NCI-H146 (cell line): ENCODE measurements at places on chromosomes 12 and 14.
A peak's percentile ranks its signal among the peaks of the same experiment; 100 is the strongest.

GRCh38 chr14:87686746-87687145, 306.2 kb downstream of the GALC start:
- no peak for DNase-seq

DNA sequence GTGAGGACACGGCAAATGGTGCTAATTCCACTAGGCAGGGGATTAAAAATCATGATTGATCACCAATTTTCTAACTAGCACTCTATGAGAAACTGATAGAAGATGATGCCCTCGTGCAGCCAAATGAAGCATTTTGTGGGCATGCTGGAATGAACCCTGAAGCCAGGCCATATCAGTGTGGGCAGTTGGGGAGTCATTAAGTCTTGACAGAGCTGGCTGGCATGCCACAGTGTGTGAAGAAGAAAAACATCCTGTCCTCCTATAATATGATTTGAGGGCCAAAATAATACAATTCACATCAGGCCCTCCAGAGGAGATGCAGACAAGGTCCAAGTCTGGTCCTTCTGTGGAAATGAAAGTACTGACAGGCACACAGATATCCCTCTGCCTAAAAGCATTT, 107.1 kb downstream of the TMTC1 start:
- no peak for DNase-seq

DNA sequence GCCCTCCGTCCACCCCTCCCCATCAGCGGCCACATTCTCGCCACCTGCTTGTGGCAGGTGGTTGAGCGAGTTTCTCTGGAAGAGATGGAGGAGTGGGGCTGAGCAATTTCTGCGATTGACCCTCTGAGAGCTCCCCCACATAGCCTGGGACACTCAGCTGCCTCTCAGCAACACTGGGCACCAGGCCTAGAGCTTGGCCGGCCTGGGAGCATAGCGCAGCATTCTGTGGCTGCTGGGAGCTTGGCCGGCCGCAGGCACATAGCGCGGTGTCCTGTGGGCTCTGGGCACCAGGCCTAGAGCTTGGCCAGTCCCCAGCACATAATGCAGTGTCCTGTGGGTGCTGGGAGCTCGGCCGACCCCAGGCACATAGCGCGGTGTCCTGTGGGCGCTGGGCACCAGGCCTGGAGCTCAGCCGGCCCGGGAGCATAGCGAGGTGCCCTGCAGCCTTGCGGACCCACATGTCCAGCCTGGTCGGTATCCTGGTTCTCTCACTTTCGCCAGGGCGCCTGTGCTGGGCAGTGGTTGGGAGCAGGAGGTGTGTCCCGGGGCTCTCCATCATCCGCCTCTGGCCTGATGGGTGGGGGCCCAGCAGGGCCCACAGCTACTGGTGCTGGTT, 43.8 kb downstream of the LRCOL1 start:
- no peak for DNase-seq

GRCh38 chr12:68686262-68686594, 550 bp upstream of the NUP107 start:
- DNase-seq = no peak

DNA sequence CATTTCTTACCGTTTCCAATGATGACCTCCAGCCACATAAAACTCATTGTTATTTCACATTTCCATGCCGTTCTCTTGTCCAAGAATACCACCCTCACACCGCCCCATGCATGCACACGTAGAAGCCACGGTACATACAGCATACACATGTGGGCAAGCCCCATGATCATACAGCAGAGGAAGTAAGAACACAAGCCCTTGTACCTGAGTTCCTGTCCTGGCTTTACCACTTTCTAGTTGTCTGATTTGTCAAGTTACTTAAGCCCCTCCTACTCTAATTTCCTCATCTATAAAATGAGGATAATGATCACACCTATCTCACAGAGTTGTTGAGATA, 59.9 kb downstream of the DUSP16 start:
- no peak for DNase-seq

DNA sequence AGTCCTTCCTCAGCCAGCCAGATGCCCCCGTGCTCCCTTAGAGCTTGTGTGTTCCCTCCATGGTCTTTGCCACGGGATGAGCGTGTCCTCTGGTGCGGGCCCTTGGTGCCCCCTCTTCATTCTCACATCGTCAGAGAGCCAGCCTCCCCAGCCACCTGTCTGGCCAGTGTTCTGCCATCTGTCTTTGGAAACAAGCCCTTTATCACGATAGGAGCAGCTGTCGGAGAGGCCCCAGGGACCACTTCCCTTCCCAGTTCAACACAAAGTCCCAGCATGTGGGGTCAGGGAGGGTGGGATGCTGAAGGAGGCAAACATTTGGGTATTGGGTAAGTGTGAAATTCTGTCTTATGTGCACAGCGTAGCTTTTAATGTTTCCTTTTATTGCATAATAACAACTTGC, 44.5 kb downstream of the DYNC1H1 start:
- DNase-seq = no peak

DNA sequence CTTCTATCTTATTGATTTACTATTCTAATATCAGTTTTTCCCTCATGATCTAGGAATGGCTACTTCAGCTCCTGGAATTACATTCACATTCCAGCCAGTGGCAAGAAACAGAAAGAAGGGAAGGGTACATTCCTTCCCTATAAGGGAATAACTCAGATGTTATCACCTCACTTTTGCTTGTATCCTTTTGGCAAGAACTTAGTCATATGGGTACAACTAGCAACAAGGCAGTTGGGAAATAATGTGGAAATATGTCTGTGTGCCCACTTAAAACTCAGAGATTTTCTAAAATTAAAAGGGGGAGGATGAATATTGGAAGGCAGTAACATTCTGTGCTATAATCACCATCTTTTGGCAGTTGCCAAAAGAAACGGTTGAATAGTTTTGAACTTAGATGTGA, 85.6 kb downstream of the MSRB3 start:
- no peak for DNase-seq

DNA sequence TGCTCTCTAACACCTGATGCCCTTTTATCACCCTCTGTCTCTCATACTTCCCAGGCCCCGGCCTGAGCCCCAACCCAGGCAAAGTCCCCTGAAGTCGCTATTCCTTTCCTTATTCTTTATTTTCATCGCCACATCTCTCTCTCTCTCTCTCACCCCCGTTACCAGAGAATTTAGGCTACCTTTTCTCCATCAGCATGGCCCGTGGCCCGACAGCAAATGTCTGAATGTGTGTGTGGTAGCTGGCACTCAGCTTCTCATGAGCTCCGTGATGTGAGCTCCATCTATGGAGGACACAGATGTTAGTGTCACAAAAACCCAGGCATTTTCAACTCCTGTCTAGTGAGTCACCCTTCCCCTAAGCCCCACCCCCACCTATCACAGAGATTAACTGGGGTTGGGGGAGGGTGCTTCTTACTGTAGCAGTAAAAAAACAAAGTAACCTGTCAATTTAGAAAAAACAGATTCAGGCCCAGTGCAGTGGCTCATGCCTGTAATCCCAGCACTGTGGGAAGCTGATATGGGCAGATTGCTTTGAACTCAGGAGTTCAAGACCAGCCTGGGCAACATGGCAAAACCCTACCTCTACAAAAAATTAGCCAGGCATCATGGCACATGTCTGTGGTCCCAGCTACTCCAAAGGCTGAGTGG, 53.8 kb downstream of the VCPKMT start:
- DNase-seq = no peak

- no peak for DNase-seq
Observed at GRCh38 chr12:46177025-46177424, 91.8 kb downstream of the SLC38A1 start.

GRCh38 chr12:6539314-6539682, 5.0 kb downstream of the GAPDH start:
- no peak for DNase-seq

DNA sequence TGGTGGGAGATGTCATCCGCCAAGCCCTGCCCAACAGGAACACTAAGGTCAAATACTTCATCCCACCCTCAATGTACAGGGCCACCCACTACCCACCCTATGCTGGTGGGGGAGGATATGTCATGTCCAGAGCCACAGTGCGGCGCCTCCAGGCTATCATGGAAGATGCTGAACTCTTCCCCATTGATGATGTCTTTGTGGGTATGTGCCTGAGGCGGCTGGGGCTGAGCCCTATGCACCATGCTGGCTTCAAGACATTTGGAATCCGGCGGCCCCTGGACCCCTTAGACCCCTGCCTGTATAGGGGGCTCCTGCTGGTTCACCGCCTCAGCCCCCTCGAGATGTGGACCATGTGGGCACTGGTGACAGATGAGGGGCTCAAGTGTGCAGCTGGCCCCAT, 3.5 kb downstream of the B3GNT4 start:
- no peak for DNase-seq

- no peak for DNase-seq
Observed at GRCh38 chr12:22656376-22656775, 31.4 kb downstream of the ETNK1 start.

DNA sequence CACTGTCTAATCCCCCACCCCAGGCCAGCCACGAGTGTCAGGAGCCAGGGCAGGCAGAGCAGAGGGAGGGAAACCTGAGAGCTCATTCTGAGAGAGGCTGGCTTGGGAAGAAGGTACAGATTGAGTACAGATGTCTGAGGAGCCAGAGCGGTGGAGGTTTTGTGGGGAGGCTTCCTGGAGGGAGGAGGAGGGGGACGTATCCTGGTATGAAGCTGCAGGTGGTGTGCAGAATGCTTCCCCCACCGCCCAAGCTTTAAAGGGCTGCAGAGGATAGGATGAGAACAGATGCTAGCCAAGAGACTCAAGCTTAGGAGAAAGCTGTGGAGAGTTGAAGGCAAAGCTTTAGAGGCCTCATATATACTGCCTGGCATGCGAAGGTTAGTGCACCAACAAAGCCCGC, 3.2 kb upstream of the TAMALIN start:
- no peak for DNase-seq

DNA sequence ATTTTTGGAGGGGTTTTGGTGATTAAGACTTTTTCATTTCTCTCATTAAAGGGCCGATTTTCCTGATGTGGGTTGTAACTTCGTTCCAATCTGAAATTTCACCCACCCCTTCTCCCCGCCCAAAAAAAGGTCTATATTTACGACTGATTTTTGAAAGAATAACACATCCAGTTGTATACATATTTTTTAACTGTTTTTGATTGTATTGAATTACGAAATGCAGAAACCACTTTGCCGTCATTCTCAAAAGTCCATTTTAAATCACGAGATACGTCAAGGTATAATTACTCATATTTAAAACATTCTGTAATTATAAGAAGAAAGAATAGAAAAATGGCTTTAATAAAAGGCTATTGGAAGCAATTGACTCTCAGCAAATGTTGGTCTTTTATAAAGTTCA, 520.7 kb downstream of the MED13L start:
- no peak for DNase-seq

DNA sequence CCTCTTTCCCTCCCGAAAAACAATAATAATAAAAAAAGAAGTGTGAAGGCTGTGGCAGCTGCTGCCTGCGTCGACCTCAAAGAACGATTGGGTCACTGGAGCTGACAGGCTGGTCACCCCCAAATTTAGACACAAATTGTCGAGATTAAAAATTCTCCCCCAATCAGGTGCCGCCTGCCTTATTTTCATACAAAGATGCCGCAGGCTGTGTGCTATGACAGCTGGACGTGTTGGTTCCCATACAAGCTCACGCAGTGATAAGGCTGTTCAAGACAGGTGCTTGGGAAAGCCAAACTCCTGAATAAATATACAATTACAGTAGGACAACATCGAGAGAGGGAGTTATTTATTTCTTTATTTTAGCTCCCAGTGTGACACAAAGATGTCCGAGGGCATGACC, 1041.8 kb downstream of the VRK1 start:
- DNase-seq = peak; percentile 37

- no peak for DNase-seq
Observed at GRCh38 chr12:59620326-59620725, 24.5 kb downstream of the SLC16A7 start.

DNA sequence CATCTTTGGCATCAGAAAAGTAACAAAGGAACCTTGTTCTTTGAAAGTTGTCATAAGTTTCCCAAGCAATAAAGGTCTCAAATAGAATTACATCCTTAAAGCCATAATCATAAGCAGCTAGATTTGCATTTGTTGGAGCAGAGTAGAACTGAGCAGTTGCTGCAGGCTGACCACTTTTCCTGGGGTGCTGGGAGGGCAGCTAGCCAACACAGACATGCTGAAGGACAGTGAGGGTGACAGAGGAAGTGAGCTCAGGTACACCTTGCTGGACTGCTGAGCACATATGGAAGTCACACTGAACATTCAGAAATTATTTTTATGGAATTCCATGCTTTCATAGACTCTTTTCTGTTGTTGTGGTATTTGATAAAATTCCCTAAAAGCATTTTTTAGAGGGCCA, 66.2 kb downstream of the MARK3 start:
- DNase-seq = no peak

DNA sequence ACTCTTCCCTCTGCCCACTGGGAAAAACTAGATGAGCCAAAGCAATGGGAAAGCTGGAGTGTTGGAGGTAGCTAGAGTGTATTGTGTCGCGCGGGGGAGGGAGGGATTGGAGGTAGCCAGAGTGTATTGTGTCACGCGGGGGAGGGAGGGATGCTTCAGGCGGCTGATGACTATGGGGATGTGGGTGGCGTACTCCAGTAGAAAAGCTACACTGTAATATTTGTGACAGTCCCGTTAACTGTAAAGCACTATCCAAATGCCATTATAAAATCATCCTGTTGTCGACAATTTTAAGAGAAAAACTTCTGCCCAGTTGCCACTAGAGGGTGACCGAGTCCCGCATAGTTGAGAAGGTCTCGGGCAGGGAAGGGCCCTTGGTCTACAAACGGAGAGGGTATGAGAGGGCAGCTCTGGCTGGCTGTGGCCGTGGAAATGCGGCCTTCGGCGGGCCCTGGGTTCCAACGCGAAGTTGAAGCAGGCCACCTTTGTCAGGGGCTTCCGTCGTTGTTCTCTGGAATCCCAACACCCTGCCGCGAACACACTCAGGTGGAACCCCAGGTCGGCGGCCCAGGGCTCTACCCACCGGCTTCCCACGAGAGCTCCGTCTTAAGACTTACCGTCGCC, 15.1 kb upstream of the PLEK2 start:
- peak; percentile 70 for DNase-seq

DNA sequence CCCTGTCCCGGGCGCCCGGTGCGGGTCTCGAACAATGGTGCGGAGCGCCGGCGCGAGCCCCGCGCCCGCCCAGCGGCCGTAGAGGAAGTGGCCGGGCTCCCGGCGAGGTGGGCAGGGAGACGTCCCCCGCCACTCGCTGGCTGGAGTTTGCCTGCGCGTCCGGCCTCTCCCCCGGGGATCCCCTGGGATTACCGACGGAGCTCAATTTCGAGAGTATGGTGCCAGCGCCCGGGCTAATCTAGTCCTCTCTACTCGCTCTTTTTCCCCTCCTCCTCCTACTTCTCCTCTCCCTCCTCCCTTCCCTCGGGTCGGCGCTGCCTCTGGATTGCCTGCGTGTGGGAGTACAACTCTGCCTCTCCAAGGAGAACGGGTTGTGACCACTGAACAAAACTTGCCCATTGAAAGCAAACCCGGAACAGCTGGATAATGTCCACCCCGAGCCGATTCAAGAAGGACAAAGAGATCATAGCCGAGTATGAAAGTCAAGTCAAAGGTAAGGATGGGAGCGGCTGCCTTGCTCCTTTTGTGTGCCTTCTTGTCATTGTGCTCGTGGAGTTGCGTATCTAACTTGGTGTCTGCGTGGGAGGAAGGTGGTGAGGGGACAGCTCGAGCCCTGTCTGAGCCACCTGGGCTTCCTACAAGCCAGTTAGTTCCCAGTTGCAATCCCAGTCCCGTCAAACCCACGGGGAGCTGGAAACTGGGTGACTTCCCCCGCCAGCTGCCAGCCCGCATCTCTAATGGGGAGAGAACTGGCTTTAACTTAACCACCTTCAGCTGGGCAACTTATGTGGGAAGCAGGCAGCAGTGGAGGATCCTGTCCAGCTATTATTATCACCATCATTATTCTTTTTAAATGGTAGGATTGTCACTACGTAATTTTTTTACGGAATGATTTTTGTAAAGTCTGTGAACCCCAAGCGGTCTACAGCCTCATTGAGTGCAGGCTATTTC, at the start of gene SRGAP1:
Gene SRGAP1, plus strand, starts transcription at position 310 of the 951 bp plus-strand sequence. Its CDS starts 117 bp downstream, at position 427.
- DNase-seq = peak; percentile 69
